Activated T-cell treated with anti-CD3 and anti-CD28 coated beads for 1 hour (primary cell): ENCODE measurements at places on chromosomes 16 and 17.
A peak's percentile ranks its signal among the peaks of the same experiment; 100 is the strongest.

GRCh38 chr17:57308543-57309186, 52.3 kb downstream of the MSI2 start:
- no peak for DNase-seq

GRCh38 chr17:74357466-74357809, 4.2 kb downstream of the BTBD17 start:
- no peak for DNase-seq

DNA sequence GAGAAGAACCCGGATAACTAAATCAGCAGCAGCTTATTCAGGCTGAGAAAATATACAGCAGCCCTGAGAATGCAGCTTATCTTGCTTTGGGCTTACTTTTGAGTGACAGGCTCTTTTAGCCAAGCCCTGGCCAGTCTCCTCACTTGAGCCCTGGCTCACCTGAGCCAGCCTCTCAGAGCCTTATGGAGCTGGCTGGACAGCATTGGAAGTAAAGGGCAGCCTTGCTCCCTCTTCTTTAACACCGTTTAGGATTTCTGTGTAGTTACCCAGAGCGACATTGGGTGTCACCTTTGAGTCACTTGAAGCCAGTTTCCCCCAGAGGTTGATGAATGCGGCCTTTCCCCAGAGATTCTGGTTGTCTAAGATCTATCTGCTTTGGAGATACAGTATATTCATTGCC, 7.7 kb upstream of the NPIPB2 start:
- DNase-seq: no peak

GRCh38 chr17:42554250-42555121, 1.8 kb downstream of the HSD17B1 start:
- peak; percentile 57 for DNase-seq

DNA sequence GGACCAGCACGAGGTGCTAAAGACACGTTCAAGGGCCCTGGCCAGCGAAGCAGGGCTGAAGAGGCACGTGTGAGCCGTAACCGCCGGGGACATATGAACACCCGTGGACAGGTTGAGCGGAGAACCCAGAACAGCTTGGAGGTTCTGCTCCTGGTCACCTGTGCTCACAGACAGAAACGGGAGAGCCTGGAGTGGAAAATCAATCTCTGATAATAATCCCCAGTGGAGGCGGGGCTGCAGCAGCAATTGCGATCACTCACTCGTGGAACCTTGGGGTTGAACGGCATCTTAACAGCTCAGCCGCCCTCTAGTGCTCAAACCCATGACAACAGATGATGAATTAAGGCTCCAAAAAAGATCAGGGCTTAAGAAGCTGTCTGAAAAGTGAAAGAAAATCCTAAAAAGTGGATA, 25.6 kb downstream of the WIPI1 start:
- DNase-seq: peak; percentile 37

GRCh38 chr17:44546671-44547606, 10.3 kb upstream of the FZD2 start:
- DNase-seq: no peak

DNA sequence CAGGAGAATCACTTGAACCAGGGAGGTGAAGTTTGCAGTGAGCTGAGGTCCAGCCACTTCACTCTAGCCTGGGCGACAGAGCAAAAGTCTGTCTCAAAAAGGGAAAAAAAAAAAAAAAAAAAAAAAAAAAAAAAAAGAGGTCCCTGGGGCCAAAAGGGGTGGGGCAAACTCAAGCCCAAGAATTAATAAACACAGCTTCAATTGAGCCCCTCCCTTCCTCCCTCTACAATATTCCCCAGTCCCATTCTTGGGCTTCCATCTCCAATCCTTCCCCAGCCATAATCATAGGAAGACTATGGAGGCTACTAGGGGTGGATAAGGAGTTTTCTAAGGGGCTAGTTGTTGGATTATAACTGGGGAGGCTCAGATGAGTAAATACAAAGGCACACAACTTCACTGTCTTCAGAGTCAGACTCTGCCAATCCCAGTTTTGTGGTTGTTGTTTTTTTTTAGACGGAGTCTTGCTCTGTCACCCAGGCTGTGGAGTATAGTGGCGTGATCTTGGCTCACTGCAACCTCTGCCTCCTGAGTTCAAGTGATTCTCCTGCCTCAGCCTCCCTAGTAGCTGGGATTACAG, 9.5 kb downstream of the CAVIN1 start:
- no peak for DNase-seq

- DNase-seq: no peak
These were observed 13.0 kb downstream of the PAM16 start for GRCh38 chr16:4338125-4338582.

DNA sequence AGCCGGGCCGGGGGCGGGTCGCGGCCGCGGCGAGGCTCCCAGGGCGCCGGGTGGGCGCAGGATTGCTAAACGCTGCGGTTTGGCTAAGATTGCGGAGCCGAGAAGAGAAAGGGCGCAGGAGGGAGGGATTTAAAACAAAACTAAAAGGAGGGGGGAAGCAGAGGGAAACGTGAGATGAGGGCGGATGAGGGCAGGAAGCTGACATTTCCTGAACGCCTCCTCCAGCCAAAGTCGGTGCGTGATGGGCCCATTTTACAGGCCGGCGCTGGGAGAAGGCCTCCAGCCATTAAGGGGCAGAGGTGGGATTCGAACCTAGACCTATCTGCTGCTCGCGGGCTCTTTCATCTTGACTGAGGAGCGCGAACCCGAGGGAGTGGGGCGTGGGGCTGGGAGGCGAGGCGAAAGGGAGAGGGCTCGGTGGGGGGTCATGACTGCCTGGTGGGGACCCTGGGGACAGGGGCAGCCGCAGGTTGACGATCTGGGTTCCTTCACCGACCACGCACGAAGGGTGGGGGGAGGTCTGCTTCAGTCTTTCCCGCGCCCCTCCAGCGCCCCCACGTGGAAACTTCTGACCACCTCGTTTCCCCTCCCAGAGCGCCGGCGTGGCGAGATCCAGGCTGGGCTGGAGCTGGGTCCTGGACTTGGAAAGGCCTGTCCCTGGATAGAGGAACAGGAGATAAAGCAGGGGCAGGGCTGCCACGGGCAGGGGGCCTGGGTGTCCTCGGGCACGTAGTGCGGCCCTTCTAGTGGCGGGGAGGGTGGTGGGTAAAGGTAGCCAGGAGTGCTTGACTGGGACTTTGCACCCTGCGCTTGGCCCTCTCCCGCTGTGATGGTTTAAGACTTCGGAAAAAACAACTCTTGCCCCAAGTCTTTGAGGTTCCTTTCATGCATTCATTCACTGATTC, 3.8 kb upstream of the TAC4 start:
- DNase-seq: peak; percentile 68

- no peak for DNase-seq
These were observed 9.0 kb downstream of the HLF start for GRCh38 chr17:55273579-55274354.

DNA sequence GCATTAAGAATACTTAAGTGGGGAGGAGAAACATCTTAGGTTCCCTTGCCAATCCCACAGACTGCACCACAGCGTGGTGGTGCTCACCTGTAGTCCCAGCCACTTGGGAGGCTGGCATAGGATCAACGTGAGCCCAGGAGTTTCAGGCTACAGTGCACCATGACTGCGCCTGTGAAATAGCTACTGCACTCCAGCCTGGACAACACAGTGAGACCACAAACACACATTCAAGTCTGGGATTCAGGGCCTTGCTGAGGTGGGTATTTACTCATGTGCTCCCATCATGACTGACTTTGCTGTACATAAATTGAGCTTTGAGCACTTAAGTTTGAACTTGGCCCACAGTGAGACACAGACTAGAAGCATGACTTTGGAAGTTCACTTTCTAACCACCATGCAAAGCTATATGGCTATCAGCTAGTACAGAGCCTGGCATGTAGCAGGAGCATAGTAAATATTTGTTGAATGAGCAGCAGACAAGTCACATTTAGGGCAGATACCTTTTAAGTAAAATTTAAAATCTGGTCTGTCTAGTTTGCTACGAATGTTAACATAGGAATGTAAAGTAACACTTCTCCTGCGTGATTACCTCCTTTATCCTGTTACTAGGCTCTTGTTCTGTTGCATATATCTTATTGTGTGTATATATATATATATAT, 33.5 kb downstream of the CEP95 start:
- DNase-seq: no peak

- no peak for DNase-seq
These were observed 14.8 kb upstream of the GOSR2 start for GRCh38 chr17:46908068-46908737.

- no peak for DNase-seq
These were observed at the start of gene KRTAP29-1 for GRCh38 chr17:41301916-41302901. Gene KRTAP29-1, minus strand, starts transcription at chr17:41302851. Its CDS starts 0 bp downstream, at chr17:41302851.

DNA sequence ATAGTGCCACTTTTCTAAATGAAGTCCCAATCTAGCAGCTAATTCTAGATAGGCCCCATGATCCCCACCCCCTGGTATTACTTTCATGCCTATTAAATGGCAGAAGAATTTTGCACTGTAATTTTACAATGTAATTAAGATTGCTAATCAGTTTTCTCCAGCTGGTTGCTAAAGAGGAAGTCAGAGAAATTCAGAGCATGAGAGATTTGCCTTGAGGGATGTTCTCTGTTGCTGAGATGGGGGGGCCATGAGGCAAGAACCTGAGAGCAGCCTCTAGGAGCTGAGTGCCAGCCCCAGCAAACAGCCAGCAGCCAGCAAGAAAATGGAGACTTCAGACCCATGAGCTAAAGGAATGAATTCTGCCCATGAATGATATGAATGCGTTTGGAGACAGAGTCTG, 38.9 kb downstream of the SHCBP1 start:
- DNase-seq: no peak

- DNase-seq: peak; percentile 38
These were observed 1.3 kb downstream of the SPN start for GRCh38 chr16:29664091-29664921.

DNA sequence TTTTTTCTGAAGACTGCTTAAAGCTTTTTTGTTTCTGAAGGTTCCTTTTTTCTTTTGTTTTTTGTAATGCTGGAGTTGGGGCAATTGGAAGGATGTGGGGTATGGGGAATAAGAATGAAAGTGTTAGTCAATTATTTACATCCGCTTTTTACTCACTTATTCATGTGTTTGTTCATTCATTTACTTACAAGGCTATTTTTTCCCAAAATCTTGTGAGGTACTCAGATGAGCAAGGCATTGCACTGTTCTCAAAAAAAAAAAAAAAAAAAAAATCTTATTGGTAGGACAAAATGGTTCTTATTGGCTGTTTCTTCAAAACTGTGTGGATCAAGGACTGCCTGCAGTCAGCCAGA, 55.7 kb downstream of the PLD6 start:
- no peak for DNase-seq
